Thoracic aorta (tissue), 2 donors: ENCODE measurements at places on chromosomes 12 and 14.

- no peak for DNase-seq
These were observed 33.1 kb downstream of the CPSF6 start for GRCh38 chr12:69272511-69272910.

DNA sequence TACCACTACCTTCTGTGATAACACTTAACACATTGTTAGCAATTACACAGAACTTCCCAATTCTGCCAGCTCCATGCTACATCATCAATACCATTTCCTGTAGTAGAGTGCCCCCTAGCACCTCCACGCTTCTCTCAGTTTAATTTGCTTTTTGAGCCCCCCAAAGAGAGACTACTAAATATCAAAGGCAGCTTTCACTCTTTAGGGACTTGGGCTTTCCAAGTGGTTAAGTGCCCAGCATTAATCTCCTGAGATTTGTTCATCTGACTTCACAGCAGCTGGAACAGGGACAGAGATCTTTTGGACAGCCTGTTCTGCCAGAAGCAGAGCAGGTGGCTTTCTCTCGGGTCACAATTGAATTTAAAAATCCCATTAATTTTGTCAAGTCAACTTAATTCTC lies 954.9 kb downstream of the DIO2 start:
- DNase-seq, result no peak

DNA sequence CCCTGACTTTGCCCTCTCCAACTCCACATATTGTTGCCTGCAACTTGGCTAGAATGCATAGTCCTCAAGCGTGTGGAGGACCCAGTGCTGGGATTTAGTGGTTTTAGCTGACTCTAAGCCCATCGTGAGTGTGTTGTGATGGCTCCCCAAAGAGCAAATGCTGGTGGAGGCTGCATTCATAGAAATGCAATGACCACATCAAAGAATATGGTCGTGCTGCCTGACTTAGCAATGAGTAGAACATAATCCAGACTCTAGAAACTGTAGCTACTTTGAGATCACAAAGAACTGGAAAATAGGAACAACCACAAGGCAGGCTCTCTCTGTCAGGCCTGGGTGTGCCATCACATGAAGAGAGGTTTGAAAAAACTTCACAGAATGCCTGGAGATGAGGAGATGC lies 1.3 kb downstream of the DYRK4 start:
- DNase-seq, result no peak

GRCh38 chr12:75560167-75560566 lies 48.8 kb upstream of the KRR1 start:
- DNase-seq, result no peak

DNA sequence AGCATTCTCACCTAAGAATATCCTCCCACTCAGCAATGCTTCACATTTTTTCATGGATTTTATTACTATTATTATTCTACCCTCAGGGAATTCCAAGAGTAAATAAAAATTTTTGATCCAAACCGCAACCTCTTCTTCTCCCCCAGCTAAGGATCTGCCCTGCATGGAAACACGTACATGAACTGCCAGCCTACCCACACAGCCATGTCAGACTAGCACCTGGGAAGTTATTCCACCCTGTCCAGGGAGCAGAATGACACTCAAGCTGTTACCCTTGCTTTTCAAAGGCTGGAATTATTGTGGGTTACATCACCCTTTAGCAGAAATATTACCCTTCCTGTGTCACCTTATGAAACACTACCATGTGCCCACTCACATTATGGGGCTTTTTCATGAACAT lies 227.3 kb upstream of the USP15 start:
- DNase-seq, result no peak

- no peak for DNase-seq
These were observed 24.5 kb downstream of the SLC16A7 start for GRCh38 chr12:59620326-59620725.

DNA sequence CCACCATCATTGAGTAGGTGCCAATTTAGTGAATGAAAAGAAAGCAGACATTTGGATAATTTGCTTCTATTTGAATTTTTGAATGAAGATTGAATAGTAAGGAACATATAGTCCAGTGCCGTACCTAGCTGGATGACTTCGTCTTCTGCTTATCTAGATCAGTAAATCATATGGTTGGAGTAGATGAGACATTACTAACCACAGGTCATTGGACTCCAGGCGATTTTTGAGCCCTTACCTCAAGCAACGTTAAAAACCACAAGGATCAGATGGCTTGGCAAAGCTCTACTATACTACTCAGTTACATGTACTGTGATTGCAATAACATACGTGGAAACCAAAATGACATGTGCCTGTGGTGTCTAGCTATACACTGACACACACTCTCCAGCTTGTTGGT lies 1.7 kb upstream of the SPATS2 start:
- DNase-seq, result no peak

DNA sequence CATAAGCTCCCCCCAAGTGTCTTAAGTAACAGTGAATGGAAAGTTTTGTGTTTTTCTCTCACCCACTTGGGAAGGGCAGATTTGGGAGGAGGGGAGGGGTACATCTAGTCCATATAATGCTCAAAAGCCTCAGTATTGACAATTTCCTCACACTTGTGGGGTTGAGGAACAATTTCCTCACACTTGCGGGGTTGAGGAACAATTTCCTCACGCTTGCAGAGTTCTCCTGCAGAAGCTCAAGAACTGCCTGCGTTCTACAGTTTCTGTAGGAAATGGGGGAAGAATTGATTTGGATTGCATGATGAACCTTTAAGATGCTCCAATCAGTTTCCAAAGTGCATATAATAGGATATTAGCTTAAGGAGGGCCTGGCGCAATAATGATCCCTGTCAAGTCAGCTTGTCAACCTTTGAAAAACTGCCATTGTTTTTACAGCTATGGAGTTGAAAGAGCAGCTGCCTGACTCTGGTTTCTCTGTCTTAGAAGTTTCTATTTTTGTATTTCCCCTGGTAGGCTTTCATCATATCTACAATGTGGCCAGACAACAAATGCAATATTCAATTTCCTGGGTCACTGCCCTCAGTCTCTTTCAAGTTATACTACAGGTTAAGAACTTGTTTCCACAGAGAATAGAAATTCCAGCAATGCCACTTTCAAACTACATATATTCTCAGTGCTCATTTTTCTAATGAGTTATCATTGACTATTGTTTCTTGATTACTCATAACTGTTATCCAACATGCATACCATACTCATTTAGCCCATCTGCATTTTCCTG lies 66.5 kb downstream of the PLEKHG7 start:
- DNase-seq, result no peak

DNA sequence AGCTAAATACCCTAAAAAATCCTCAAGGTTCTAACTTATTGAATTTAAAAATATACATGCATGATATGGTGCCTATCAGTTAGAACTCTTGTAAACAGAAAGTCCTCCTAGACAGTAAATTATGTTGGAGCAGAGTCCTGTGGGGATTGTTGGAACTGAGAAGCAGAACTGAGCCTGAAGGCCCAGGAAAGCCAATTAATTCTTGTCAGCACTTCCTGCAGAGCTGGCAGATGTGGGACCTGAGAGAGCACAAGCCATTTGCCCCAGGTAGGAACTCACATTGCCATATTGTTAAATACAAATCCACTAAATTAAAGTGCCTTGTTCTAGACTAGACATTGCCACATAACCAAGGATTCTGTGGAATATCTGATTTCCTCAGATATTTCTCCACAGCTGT lies 117.1 kb downstream of the RTN1 start:
- DNase-seq, result no peak

GRCh38 chr14:22524115-22524783 lies 64.8 kb downstream of the DAD1 start:
- DNase-seq, result no peak

- no peak for DNase-seq
These were observed 2.8 kb downstream of the FRMD6 start for GRCh38 chr14:51654533-51654845.

GRCh38 chr14:101593411-101594238 lies 32.3 kb downstream of the DIO3 start:
- DNase-seq, result no peak

DNA sequence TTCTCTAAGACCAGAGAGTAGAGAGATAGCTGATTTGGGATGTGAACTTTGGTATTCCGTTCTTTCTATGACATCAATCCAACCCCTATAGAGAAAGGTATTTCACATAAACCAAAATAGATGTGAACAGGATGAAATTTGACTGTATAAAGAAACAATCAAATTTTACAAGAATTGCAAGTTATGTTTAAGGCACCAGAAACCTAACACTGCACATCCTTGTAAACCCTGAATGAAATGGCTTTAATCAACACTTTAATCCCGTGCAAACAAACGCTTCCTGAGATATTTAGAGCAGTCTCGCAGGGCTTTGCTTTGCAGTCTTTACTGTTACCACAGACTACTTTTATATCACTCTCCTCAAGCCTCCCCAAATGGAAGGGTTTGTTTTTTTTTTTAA lies 125.1 kb downstream of the APAF1 start:
- DNase-seq, result no peak

DNA sequence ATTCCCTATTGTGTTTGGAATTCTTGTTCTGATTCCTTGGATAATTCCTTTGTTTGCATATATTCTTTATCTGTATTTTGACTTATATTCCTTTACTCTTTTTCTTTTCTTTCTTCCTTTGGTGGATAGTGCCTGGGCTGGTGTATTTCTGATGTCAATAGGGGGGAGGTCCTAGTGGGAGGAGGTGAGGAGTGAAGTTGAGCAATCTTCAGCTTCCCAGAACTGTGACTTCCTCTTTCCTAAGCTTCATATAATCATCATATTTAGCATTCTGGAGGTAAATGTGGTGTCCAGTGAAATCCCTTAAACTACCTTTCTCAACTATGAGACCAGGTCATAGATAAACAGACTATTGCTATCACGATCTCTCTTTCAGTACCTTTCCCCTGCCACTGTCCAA lies 29.6 kb upstream of the TBPL2 start:
- DNase-seq, result no peak

DNA sequence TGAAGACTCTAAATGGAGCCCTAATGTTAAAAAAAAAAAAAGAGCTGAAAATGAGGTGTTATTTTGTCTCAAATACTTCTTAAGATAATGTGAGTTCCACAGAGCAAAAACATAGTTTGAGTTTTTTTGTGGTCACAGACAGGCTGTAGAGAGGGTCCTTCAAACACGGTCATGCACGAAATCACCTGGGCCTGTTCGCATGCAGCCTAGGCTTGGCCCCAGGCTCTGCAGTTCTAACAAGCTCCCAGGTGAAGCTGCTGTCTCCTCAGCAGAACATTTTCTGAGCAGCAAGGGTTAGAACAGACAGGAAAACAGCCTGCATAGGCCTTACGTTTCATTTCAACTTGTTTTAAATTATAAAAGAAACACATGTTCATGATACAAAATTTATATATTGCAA lies 65.4 kb upstream of the TBPL2 start:
- DNase-seq, result no peak

GRCh38 chr12:59887178-59887577 lies 291.3 kb downstream of the SLC16A7 start:
- DNase-seq, result no peak

DNA sequence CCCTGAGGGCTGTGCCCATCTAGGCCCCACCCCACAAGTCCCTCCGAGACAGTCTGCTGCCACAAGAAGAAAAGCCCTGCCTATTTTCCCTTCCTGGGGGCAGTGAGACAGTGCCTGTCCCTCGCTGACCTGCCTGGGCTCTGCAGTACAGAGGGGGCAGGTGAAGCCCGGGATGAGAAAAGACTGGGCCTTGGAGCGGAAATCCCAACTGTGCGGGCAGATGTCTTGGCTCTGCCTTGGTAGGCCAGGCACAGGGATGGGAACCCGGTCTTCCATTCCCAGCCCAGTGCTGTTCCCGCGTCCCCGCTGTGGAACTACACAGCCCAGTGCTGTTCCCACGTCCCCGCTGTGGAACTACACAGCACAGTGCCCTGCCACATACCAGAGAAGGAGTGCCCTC lies 12.8 kb upstream of the NXPH4 start:
- no peak for DNase-seq

DNA sequence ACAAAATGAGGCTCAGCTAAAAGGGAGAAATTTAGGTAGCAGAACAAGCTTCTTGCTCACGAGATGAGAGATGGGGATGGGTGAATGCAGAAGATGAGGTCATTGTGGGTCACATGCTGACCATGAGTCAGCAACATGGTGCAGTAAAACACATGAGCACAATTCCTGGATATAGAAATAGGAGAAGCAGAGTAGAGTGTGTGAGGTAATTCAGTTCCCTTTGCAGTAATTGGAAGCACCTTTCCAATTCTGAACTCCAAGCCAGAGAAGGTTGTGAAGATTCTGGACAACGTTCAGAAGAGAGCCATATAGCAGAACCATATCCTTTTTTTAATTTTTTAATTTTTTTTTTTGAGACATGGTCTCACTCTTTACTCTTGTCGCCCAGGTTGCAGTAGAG lies 62.0 kb upstream of the LMNTD1 start:
- no peak for DNase-seq

DNA sequence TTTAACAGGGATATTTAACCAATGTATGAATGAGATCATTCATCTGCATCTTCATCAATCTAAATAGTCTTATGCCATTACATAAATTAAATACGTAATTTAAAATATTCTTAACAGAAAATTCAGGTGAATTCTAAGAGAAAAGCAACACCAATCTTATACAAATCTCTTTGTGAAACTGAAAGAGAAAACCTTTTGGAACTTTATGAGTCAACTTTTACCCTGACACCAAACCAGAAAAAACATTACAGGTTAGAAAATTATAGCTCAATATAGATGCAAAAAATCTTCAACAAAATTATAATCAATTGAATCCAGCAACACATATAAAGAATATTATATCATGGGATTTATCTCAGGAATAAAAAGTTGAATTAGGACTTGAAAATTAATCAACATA lies 3.4 kb downstream of the GLIPR1L1 start:
- DNase-seq, result no peak

DNA sequence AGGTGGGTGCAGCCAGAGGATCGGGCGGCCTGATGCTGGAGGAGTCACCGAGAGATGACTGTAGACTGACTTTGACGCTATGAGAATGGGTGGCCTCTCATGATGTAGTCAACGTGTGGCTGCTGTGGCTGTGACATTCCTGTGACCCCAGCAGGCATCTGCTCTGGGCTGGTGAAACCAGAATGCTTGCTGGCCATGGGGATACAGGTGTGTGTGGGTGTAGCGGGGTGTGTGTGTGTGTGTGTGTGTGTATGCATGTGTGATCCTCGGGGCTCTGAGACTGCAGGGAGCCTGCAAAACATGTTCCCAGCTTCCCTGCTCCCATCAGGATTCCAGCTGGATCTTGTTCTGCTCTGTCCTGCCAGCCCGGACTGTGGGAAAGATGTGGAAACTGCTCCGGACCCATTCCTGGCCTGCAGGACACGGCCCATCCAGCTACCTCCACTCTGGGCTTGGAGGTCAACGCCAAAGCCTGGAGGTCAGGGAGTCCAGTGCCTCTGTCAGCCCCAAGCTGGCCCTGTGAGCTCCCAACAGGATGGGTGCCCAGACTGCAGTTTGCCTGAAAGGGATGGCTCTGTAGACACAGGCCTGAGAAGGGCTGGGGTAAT lies 18.8 kb upstream of the HHIPL1 start:
- no peak for DNase-seq

DNA sequence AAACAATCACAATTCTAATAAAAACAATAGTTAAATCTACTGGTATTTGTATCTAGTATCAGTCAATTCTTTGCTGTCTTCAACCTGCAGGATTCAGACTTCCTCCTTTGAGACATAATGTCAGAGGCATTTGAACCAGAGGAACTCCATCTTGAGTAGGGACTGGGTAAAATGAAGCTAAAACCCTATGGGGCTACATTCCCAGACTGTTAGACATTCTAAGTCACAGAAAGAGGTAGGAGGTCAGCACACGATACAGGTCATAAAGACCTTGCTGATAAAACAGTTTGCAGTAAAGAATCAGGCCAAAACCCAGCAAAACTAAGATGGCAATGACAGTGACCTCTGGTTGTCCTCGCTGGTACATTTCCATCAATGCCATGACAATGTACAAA lies 48.2 kb upstream of the MAP3K9 start:
- no peak for DNase-seq
